Esophagus squamous epithelium (tissue), 5 donors: ENCODE measurements at places on chromosomes 7 and 10. TPM values are rescaled to one million over a fixed set of nuclear protein-coding genes. Genes with fewer than 3 reads are reported as not detected.

GDF2 gene
- total RNA-seq, result not detected

- H3K27me3 ChIP-seq, result no peaks in the 10 kb centered on the region
- DNase-seq, result no peak
- no peak overlapping the region for H3K27ac ChIP-seq
- no peak overlapping the region for H3K4me3 ChIP-seq
Observed at GRCh38 chr10:123442901-123443300, 223.3 kb upstream of the GPR26 start.

DNA sequence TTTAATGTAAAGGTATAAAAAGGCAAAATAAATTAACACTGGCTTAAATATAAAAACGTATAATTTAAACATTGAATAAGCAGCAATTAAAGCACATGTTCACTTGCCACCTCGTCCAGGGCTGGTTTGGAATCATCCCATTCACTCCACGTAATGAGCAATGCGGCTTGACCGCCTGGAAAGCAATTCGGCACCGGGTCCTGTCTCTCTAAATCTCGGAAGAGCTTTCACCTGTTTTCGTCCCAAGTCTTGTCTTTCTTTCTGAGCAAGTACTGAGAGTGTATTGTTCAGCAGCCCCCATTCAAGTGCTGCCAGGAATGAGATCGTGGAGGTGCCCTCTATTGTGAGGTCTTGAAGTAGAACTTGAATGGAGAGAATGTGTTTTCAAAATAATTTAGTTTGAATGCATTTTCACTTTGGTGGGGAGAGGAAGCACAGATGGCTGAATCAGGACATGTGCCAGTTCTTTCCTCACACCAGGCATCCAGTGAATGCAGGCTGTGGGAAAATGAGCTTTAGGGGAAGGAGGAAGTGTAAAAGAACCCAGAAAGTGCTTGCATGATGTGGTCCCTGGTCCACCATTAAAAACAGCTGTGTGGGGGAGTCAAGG lies 515.2 kb downstream of the REEP3 start:
- no peaks in the 10 kb centered on the region for H3K36me3 ChIP-seq
- no peak overlapping the region for H3K4me3 ChIP-seq
- H3K27ac ChIP-seq, result peak overlapping the region; percentile 1
- H3K4me1 ChIP-seq, result no peaks in the 10 kb centered on the region
- DNase-seq, result no peak
- H3K27me3 ChIP-seq, result no peaks in the 10 kb centered on the region

PLOD3 gene
- 14.5 TPM for total RNA-seq

PRPS1L1 gene
- total RNA-seq, result not detected

SVIL gene
- 227 TPM for total RNA-seq

GRCh38 chr10:33412241-33412640 lies 77.8 kb upstream of the NRP1 start:
- peaks cover 5% of the 10 kb centered on the region for H3K4me1 ChIP-seq
- DNase-seq, result no peak
- H3K4me3 ChIP-seq, result no peak overlapping the region
- H3K27ac ChIP-seq, result peak overlapping the region; percentile 43
- H3K27me3 ChIP-seq, result no peaks in the 10 kb centered on the region
- H3K36me3 ChIP-seq, result no peaks in the 10 kb centered on the region

GRCh38 chr10:7952266-7952665 lies 102.2 kb upstream of the GATA3 start:
- H3K36me3 ChIP-seq, result no peaks in the 10 kb centered on the region
- no peaks in the 10 kb centered on the region for H3K27me3 ChIP-seq
- peaks cover 8% of the 10 kb centered on the region for H3K4me1 ChIP-seq
- DNase-seq, result no peak

DNA sequence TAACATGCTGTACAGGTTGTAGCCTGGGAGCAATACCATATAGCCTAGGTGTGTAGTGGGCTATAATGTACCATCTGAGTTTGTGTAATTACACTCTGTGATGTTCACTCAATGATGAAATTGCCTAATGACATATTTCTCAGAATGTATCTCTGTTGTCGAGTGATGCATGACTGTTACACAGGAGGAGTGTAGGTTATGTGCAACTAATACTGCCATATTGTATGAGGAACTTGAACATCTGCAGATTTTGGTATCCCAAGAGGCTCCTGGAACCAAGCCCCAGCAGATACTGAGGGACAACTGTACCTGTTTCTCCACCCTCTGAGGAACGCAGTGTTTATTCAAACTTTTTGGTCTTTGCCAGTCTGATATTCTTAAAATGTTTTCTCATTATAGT lies 38.6 kb downstream of the NACAD start:
- H3K27ac ChIP-seq, result no peak overlapping the region
- H3K36me3 ChIP-seq, result peaks cover 5% of the 10 kb centered on the region
- DNase-seq, result no peak
- no peaks in the 10 kb centered on the region for H3K27me3 ChIP-seq
- no peaks in the 10 kb centered on the region for H3K4me1 ChIP-seq
- H3K4me3 ChIP-seq, result no peak overlapping the region

NANOS1 gene
- total RNA-seq, result 1.3 TPM

- no peak for DNase-seq
- no peaks in the 10 kb centered on the region for H3K27me3 ChIP-seq
- peaks cover 17% of the 10 kb centered on the region for H3K4me1 ChIP-seq
Observed at GRCh38 chr10:49594594-49594993, 15.5 kb upstream of the SLC18A3 start.

DNA sequence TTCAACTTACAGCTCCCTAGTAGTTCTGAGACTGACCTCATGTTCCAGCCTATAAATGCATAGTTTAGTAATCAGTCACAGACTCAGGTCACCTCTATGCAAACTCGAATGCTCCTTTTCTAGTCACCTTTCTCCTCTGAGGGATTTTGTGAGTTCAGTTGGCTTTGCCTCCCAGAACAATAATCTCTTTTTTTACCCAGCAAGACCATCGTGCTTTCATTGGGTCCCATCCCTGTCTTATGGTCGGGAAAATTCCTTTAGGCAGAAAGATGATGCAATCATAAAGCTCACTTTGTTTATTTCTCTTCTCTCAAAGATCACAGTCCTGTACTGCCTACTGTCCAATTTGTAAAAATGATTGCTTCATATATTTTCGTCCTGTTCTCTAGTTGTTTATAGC lies 38.4 kb downstream of the TWIST1 start:
- no peak overlapping the region for H3K27ac ChIP-seq
- H3K4me3 ChIP-seq, result no peak overlapping the region
- H3K27me3 ChIP-seq, result no peaks in the 10 kb centered on the region
- H3K36me3 ChIP-seq, result no peaks in the 10 kb centered on the region
- no peaks in the 10 kb centered on the region for H3K4me1 ChIP-seq

ERVW-1 gene
- total RNA-seq, result not detected

DNA sequence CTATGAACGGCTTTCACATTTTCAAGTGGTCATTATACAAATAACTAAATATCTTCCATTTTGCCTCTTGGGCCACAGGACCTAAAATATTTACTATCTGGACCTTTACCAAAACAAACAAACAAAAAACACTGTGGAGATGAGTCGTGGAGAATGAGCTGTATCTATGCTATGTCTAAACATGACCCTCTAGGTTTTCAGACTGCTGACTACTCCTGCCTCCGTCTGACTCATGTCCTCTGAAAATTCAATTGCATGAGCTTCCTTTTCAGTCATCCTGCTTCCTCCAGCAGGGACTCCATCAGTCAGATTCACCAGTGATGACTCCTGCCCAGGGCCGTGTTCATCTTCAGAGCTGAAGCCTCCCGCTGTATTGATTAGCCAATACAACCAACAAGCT lies 96.8 kb downstream of the COL28A1 start:
- H3K27ac ChIP-seq, result no peak overlapping the region
- H3K4me1 ChIP-seq, result peaks cover 16% of the 10 kb centered on the region
- no peaks in the 10 kb centered on the region for H3K27me3 ChIP-seq
- H3K36me3 ChIP-seq, result no peaks in the 10 kb centered on the region

TMEM229A gene
- total RNA-seq, result not detected

FGFBP3 gene
- total RNA-seq, result not detected
